ENCODE measurements at places on chromosomes 3 and 15.

GRCh38 chr3:40653878-40654277, 129.1 kb downstream of the ZNF621 start:
- no peak for DNase-seq

DNA sequence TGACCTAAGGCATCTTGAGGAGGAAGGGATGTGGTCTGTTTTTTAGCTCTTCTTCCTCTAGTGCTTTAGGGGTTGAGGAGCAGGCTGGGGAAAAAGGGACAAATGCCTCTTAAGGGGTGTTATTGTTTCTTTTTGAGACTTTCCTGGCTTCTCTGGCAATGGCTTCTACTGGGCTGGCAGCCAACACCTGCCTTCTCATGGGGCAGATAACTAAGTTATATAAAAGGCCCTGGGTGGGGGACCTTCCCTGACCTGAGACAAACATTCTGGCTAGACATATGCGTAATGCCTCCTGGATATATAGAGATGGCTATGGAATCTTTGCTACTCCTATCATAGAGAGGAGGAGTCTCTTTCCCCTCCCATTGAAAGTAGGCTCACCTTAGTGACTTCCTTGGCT, 179.2 kb upstream of the PROK2 start:
- no peak for DNase-seq

DNA sequence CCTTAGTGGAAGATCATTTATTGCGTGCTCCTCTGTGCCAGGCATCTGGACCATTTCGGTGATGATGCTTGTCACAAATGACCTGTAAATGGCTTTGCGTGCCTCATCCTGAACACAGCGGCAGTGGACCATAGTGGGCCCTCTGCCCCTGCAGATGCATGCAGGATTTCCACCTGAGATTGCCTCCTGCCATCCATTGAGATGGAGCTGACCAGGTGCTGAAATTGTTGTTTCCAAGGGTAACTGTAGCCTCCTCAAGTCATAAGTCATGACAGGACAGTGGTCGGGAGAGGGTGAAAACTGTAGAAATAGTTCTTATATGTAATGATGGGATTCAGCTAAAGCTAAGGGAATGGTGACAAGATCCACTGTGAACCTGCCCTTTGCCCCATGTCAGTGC, 35.5 kb downstream of the CLSTN2 start:
- no peak for DNase-seq

GRCh38 chr15:69060041-69060481, 45.6 kb downstream of the NOX5 start:
- DNase-seq, result no peak

DNA sequence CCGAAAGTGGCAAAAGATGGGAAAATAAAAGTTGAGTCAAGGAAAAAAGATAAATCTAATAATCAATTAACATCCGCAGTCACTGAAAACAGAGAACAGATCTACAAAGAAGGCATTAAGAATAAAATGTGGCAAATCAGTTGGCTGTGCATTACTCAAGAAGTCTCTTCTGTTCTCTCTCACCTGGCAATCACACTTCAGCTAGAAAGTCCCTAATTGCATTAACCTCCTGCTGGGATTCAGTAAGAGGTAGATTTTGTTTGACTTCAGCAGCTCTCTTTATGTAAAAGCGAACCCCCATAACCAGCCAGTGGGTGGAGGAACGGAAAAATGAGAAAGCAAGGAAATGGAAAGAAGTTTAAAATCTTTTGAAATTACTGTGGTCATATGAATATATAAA, 94.7 kb upstream of the PLXND1 start:
- DNase-seq, result no peak

All from AG20443 (cell line).